ENCODE measurements at places on chromosomes 1 and 21.

DNA sequence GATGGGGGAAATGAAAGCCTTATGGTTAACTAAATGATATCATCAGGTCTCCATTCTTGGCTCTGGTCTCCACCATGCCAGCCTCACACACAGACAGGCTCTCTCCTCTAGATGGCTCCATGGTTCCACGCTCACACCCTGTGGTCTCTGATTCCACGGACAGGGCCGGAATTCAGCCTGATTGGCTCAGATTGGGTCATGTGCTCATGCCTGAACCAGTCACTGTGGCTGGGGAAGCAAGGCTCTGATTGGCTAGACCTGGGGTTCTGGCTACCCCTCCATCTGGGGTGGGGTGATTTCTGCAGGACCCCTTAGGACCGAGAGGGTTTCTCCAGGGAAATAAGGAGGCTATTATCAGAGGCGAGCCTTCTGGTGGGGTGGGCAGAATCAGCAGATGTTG, 277.0 kb downstream of the PTPRU start:
- DNase-seq: peak; percentile 19

DNA sequence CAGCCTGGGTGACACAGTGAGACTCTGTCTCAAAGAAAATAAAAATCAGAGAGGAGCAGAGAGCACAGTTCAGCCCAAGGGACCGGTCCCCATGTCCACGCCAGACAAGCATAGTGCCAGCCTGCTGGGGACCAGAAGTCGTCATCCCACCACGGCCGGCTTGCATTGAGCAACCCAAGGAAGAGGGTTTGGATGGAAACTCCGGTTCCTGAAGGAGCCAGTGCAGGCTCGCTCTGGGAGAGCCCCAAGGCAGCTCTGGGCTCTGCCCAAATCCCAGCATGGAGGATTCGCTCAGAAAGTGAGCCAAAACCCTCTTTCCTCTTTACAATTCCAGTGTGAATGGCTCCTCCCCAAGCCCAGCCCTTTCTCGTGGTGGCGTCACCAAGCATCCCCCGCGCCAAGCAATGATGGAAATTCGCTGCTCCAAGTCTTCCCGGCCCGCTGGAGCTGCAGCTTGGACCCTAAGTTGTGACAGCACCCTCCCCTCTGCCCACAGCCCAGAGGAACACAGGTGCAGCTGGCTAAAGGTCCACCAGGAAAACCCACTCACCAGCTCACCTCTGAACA, 64.1 kb upstream of the SLC25A33 start:
- DNase-seq: no peak

- DNase-seq: no peak
Observed at GRCh38 chr1:155529929-155530328, 32.7 kb downstream of the ASH1L start.

DNA sequence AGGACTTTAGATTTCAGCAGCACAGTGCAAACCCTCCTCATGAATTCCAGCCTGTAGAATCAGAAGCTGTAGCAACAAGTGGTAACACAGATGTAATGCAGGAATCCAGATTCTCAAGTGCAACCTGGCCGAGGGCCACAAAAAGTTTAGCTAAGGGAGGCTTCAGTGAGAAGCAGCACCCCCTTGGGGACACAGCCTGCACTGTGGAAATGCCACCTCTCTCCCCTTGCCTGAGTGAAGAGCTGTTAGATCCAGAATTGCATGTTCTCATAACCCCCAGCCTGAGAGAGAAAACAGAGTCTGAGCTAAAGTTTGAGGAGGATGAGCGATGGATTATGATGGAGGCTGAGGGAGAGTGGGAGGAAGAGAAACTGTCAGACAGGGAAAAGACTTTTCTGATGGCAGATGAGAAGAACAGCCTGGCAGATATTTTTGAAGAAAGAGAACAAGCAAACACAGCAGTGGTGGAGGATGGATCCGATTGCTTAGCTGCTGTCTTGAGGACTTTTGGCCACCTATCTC, 80.5 kb upstream of the BMP8A start:
- DNase-seq: peak; percentile 67

DNA sequence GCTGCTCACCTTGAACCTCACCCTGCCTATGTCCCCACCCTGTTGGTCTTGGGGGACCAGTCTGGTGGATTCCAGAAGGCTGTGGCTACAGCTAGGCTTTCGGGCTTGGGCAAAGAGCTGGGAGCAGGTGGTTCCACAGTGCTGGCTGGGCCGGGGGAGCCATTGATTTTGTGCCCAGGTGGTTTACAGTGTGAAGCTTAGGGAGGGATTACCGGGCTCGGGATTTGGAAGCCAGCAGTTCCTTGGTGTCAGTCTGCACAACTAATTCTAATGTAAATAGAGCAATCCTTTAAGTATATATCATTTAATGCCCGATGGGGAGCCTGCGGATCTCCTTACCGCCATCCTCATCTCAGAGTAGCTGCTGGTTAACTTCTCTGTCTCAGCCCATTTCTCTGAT, 38.2 kb downstream of the PRDM16 start:
- no peak for DNase-seq

Measured in kidney epithelial cell (primary cell).